Ovary (tissue), 10 donors: ENCODE measurements at places on chromosomes 5 and 9. TPM values are rescaled to one million over a fixed set of nuclear protein-coding genes. Genes with fewer than 3 reads are reported as not detected.

- DNase-seq, result no peak
These were observed 66.6 kb downstream of the SERINC5 start for GRCh38 chr5:80189201-80189600.

C5orf34 gene
- 1.2 TPM for total RNA-seq

DNA sequence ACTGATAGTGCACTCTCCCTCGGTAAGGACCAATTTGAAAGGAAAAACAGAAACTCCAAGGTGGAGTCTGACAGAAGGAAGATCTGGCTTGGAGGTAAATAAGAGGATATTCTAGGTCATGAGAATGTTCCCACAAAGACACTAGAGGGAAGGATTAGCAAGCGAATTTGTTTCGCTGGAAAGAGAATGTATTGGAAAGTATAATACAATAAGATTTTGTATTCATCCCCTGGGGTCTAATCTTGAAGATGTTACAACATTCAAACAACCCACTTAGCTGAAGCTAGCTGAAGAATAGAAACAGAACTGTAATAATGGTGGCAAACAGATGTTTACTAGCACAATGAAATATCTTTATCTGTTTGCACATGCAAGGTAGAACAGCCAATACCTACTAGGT lies 158.7 kb downstream of the GNAQ start:
- no peak for DNase-seq

ST8SIA4 gene
- total RNA-seq, result 2.7 TPM

NUTM2F gene
- total RNA-seq, result not detected

PCDHA6 gene
- 0.81 TPM for total RNA-seq

- DNase-seq, result no peak
These were observed 2.3 kb downstream of the CRB2 start for GRCh38 chr9:123358181-123358905.

PNPLA7 gene
- 13.0 TPM for total RNA-seq

GRCh38 chr5:32935283-32935682 lies 224.2 kb downstream of the NPR3 start:
- no peak for DNase-seq
